ENCODE measurements at places on chromosomes 1 and 21.

- DNase-seq, result no peak
These were observed 24.9 kb downstream of the DENND1B start for GRCh38 chr1:197750366-197750765.

DNA sequence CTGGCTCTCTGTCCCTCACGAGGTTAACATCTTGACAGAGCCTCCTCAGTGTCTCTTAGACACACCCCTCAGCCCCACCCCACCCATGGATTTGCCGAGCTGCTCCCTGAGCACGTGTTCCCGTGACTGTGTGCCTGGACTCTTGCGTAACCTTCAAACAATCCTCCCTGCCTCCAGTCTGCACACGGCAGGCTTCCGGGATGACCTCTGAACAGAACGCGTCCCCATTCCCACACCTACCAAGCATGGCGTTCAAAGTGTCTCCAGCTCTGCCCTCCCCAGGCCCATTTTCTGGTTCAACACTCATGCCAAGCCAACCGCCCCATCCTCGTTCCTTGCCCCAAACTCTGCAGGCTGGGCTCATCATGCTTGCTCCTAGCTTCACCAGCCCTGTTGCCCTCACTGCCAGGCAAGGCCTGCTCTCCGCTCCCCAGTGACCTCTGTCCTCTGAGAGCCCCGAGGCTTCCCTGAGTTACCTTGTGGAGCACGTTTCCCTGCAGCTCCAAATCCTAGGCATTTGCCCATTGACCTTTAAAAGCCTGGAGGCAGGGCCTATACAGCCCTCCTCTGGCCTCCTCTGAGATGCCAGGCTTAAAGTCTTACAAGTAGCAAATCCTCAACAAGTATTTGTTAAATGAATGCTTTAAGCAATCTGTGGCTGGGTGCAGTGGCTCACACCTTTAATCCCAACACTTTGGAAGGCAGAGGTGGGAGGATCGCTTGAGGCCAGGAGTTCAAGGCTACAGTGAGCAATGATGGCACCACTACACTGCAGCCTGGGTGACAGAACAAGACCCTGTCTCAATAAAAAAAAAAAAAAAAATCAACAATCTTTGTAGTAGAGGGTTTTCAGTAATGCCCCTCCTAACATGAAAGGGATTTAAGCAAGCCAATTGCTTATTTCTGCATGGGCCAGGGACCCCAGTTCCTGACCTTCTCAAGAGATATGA, 5.0 kb downstream of the AGT start:
- no peak for DNase-seq

DNA sequence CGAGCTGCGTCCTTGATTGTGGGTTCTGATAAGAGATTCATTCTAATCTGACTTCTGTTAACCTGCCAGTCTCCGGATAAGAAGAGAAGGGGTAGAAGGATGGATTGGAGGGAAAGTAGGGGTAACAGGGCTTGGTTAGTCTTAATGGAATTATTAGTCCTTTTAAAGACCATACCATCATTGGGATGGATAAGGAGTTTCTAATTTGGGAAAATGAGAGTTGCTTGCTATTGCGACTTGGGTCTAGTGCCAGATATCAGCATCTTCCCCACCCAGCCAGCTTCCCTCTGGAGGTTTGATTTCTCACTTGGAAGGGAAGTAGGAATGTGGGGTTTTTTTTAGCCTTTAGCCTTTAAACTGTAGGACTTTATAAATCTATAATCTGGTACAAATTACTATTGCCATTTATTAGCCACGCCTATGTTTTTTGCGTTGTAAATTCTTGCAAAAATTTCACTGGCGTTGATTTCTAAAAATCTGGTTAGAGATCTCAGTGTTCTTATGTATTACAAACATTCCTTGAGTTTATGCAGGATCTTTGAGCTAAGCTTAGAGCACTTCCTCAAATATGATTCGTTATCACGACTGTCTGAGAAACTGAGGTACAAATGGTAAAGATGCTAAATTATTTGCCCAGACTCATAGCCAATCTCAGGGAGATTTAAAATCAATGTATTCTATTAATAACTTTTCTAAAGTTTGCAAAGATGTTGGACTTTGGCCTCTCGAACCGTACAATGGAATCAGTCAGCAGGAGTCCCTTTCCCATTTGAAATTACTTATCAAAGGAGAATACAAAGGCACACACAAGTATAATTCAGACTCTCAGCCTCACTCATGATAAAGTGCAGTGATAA, 1.3 kb downstream of the FAM20B start:
- DNase-seq, result no peak

GRCh38 chr21:29215709-29216108, 83.0 kb upstream of the BACH1 start:
- DNase-seq, result no peak

GRCh38 chr1:44608141-44608540, 66.1 kb downstream of the TMEM53 start:
- DNase-seq, result no peak

DNA sequence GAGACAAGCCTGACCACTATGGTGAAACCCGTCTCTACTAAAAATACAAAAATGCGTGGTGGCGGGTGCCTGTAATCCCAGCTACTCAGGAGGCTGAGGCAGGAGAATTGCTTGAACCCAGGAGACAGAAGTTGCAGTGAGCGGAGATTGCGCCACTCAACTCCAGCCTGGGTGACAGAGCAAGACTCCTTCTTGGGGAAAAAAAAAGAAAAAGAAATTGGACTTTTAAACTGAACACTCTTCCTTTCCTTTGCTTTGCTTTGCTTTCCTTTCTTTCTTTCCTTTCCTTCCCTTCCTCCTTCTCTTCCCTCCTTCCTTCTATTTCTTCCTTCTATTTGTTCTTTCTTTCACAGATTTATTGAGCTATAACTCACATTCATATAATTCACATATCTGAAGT, 43.3 kb upstream of the PUM1 start:
- DNase-seq, result no peak
